ENCODE measurements at places on chromosomes 6 and 20.

DNA sequence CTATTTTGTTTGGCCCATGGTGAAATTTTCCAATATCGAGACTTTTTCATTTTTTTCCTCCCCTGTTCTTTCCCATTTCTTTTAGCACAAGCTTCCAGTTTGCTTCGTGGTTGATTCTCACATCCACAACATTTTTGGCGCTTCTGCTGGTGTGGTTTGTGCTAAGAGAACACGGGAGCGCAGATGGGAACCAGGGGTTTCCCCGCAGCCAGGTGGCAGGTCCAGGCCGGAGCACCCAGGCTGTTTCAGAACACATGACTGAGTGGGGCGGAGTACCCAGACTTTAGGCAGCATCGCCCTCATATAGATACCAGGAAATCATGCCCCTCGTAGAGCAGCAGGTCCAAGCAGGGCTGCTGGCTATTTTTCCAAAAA lies 58.0 kb downstream of the SYTL3 start:
- DNase-seq = no peak

GRCh38 chr6:163301726-163302635 lies 112.5 kb upstream of the QKI start:
- no peak for DNase-seq

- no peak for DNase-seq
Measured at GRCh38 chr6:3319610-3320200, 61.0 kb downstream of the PSMG4 start.

DNA sequence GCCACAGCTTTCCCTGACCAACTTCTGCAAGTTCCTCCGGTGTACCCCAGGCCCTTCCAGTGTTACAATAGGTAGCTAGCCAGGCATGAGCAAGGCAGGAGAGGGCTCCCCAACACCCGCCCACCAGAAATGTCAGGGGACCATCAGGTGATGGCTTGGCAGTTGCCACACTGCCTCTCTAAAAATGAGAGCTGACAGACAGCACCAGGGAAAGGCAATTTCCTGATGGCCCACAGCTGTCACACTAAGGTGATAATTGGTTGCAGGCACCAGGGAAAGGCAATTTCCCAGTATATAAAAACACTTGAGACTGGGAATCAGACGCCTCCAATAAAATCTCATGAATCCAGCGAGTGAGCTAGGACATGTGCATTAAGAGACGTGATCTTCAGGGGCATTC lies 49.9 kb downstream of the PXDC1 start:
- no peak for DNase-seq

DNA sequence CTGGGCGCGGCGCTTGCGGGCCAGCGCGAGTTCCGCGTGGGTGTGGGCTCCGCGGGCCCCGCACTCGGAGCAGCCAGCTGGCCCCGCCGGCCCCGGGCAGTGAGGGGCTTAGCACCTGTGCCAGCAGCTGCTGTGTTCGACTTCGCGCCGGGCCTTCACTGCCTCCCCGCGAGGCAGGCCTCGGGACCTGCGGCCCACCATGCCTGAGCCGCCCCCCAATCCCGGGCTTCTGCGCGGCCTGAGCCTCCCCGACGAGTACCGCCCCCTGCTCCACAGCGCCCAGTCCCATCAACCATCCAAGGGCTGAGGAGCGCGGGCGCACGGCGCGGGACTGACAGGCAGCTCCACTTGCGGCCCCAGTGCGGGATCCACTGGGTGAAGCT lies 36.2 kb downstream of the RIOK1 start:
- DNase-seq = no peak

- no peak for DNase-seq
Measured at GRCh38 chr6:143973097-143973966, 34.7 kb downstream of the PLAGL1 start.

Data from stimulated activated CD8-positive, alpha-beta memory T cell treated with anti-CD3 and anti-CD28 coated beads, Interleukin-15, amount 100 ng/mL, for 4 hours (primary cell).